ENCODE measurements at places on chromosomes 12 and 14.

GRCh38 chr12:6096527-6096926 is 27.9 kb downstream of the VWF start:
- no peak for DNase-seq

DNA sequence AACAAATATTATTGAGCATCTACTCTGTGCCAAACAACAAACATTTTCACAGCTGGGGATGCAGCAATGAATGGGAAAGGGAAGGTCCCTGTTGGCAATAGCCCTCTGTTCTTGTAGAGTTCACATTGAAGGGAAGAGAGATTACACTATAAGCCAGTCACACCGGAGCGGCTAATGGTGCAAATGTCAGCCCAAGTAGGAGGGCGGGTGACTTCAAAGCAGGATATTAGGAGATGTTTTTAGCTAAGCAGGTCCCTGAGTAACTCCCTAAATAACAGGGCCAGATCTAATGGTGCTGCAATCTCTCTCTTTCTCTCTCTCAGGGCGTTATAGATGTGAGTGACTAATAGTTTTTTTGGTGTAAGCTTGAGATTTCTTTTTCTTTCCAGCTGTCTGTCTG is 30.7 kb downstream of the FLVCR2 start:
- DNase-seq = no peak

- no peak for DNase-seq
Measured at GRCh38 chr12:75635606-75636444, 124.4 kb upstream of the KRR1 start.

DNA sequence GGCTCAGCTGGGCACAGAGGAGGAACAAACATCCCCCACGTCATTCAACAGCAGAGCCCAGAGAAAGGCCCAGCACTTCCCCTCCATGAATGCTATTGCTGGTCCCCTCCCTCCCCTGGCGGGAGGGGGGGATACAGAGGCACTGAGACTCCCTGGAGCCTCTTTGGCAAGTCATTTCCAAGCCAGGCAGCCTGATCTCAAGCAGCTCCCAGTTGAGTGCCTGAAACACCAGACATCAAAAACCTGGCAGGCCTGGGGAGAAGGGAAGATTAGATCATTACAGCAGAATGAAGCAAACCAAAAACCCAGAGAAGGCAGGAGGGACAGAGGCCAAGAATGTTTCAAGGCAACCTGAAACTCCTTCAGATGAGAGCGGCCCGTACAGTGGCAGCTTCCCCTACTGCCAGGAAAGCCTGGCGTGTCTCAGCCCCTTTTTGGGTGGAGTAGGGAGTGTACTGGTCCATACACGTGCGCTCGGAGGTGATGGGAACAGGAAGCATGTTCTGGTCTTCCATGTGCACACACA is 92.1 kb downstream of the LRRC74A start:
- no peak for DNase-seq

- DNase-seq = no peak
Measured at GRCh38 chr14:92341791-92342190, 18.8 kb downstream of the SLC24A4 start.

DNA sequence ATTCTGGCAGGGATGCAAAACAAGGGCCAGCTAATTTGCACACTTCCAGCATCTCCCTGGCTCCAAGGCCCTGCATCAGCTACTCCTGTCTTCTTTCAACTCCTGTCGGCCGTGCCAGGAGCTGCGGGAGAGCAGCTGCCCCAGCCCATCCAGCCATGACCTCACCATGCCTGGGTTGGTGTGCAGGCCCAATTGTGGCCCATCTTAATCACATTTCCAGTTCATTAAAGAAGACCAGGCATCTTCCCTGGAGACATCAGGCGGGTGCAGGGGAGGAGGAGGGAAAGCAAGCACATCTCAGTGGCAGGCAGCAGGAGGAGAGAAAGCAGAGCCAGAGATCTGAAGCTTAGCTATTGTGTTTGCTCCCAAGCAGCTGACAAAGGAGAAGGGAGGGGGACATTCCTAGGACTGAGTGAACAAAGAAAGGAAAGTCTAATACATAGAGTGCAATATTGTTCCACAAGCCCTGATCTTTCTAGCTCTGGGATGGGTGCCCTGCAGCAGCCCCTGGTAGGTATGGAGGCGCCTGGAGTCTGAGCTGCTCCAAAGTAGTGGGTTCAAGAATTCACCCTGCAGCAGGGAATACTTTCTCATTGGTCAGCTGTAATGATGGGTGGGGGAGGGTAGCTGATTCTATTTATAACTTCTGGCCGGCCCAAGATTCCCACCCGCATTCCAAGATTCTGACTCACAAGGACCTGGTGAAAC is 40.1 kb downstream of the VWF start:
- no peak for DNase-seq

GRCh38 chr14:55354500-55354899 is 57.1 kb downstream of the ATG14 start:
- peak; percentile 73 for DNase-seq

DNA sequence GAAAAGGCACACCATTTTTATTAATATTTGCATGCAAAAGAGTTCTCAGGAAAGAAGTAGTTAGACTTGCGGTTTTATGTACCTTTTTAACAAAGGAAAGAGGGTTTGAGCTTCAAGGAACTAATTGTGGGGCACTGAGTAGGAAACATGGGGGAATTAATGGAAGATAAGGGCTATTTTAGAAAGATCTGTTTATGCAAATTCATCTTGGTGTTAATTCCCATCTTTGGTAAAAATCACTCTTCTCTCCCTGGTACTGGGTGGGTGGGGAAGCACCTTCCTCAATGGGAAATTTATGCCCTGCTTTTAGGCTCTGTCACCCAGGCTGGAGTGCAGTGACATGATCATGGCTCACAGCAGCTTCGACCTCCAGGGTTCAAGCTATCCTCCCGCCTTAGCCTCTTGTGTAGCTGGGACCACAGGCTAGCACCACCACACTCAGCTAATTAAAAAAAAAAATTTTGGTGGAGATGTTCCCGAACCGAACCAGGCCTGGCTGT is 30.1 kb upstream of the RESF1 start:
- DNase-seq = no peak

DNA sequence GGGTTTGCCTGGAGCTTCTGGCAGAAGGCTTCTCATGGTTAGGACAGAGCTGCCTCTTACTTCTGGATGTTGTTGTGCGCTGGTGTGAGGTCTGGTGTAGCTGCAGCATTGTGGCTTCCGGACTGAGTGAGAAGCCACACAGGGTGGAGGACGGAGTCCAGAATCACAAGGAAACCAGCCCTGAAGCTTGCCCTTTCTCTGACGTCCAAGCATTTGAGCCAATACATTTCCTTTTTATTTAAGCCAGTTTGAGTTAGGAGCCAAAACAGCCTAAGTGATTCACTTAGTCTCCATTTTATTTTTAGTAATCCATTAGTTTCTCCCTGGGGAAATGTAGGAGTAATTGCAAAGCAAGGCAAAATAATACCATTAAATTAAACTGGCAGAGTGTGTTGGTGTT is 402.4 kb upstream of the RGS6 start:
- peak; percentile 56 for DNase-seq

- DNase-seq = no peak
Measured at GRCh38 chr14:104295681-104296387, 157.4 kb downstream of the KIF26A start.

DNA sequence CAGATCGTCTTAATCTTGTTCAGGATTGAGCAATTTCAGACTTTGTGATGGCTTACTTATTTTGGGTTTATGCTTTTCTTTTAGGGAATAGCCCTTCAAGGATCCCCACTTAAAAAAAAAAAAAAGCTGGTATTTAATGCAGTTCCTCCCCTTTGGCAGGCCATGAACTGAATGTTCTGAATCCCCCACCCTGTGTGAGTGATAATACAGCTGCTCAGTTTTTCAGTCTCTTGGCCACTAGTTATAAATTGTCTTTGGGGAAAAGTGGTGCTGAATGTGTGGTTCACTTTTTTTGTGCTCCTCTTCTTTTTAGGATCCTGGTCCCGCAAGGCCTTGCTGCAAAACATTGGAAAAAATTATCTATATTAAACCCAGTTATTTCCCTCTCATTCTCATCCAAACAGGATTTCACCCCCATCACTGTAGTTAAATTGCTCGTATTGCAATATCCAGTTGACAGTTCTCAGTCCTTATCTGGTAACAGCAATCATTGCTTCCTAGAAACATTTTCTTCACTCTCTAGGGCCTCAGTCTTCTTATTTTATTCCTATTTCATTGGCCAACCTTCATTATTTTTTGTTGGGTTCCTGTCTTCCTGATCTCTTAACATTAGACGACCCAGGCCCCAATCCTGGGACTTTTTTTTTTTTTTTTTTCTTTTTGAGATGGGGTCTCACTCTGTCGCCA is 73.1 kb upstream of the PAWR start:
- peak; percentile 18 for DNase-seq

DNA sequence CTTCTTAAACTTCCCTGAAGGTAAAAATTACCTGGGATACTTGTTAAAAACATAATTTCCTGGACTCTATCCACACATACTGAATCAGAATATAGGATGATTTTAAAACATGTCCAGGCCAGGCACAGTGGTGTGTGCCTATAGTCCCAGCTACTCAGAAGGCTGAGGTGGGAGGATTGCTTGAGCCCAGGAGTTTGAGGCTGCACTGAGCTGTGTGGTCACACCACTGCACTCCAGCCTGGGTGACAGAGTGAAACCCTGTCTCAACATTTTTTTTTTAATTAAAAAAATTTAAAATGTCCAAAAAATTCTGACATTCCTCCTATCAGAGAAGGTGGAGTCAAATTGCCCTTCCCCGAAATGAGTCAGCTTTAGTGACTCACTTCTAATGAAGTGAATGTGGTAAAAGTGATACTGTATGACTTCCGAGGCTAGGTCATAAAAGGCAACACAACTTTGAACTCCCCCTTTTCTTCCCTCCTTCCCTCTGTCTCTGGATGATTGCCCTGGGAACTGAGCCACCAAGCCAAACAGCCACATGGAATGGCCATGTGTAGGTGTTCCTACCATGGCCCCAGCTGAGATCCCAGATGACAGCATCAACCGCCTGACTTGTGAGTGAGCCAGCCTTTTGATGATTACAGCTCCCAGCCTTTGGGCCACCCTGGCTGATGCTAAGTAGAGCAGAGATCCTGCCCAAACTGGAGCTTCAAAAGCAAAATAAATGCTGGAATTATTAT is 36.3 kb downstream of the LIMA1 start:
- DNase-seq = peak; percentile 47

GRCh38 chr12:69102856-69103255 is 136.5 kb upstream of the CPSF6 start:
- no peak for DNase-seq

DNA sequence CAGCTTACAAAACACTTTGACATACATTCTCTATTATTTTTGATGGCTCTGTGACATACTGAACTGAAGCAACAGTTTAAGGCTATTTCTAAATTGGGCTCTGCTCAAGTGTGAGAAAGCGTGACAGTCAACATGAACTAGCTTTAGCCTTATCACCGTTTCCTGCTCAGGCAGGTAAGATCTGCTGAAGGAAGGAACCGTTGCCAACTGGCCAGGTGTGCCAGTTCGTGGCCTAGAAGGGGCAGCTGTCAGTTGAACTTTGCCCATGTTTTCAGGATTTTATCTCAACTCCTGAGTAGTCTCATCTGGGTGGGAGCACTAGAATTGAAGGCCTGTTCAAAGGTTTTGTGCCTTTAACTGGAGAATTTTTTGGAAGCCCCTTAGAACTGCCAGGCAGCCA is 79.5 kb downstream of the ETV6 start:
- DNase-seq = no peak

GRCh38 chr12:52010152-52010622 is 3.4 kb downstream of the TAMALIN start:
- DNase-seq = peak; percentile 83

DNA sequence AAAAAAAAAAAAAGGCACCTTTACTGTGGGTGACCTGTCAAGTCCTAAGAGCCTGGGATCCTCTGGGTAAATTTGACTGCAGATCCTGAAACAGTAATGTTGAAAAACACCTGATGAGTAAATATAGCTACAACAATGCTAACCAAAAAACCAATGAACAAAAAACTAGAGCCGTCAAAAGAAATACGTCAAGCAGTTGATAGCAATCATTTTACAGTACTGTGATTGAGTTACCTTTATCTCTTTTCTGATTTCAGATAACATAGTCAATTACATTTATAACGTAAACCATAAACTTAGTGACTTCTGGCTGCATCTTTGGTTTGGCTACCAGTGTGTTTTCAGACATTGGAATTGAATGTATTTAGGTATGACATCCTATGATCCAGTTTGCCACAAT is 6.1 kb upstream of the TMED2 start:
- no peak for DNase-seq

GRCh38 chr12:115849262-115849943 is 428.1 kb downstream of the MED13L start:
- DNase-seq = no peak

GRCh38 chr14:64806202-64806861 is 73.4 kb downstream of the SPTB start:
- no peak for DNase-seq

DNA sequence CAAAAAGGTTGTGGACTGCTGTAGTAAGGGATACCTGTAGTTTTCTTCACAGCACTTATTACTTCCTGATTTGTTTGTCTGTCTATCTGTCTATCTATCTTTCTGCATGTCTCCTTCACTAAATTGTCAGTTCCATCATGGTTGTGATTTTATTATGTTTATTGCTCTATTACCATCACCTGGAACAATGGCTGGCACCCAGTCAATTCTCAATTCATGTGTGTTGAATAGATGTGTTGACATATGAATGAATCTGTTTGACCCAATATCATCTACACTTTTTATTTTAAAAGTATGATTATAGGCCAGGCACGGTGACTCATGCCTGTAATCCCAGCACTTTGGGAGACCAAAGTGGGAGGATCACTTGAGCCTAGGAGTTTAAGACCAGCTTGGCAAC is 224.4 kb downstream of the NUBPL start:
- DNase-seq = no peak

- no peak for DNase-seq
Measured at GRCh38 chr14:54889919-54890318, 12.7 kb downstream of the GCH1 start.

- DNase-seq = peak; percentile 62
Measured at GRCh38 chr14:95483309-95484165, 32.9 kb downstream of the SYNE3 start.

DNA sequence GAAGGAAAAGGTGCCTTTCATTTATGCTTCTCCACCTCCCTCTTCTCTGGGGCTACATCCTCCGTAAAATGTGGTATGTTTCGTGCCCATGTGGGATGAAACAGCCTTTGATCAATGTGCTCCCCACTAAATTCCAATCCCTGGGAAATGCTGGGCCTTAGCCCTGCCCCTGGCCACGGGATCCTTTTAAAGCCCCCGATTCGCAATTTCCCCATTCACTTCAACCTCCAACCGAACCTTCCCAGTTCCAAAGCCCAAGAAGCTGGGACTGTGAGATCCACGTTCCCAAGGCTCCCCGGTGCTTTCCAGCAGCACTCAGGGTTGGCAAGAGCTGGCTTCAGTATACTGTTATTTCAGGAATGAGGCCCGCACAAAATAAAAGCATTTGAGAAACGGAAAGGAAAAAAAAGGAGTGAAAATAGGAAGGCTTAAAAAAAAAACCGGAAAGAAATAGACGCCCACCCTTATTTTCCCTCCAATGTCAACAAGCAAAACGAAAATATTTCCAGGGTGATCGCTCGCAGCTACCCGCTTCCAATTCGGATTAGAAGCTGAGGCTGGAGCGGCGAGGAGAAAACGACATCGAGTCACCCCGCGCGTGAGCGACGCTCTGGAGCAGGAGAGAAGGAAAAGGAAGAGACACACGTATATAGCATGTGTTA is 1.3 kb upstream of the FOXG1 start:
- DNase-seq = no peak
